Midbrain (tissue), 1 donor: ENCODE measurements at places on chromosomes 3 and 15.

DNA sequence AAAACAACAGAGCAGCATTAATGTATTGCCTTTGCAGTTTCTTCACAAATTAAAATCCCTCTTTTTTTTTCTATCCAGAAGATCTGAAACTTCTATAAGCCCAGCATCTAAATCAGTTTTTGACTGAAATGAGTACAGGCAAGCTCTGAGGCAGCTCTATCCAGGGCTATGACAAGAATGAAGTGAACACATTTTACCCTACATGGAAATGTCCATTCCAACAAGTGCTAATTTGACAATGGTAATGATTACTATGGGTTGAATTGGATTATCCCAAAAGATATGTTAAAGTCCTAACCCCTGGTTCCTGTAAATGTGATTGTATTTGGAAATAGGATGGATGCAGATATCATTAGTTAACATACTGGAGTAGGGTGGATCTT lies 115.7 kb downstream of the RPL22L1 start:
- no peak for DNase-seq

DNA sequence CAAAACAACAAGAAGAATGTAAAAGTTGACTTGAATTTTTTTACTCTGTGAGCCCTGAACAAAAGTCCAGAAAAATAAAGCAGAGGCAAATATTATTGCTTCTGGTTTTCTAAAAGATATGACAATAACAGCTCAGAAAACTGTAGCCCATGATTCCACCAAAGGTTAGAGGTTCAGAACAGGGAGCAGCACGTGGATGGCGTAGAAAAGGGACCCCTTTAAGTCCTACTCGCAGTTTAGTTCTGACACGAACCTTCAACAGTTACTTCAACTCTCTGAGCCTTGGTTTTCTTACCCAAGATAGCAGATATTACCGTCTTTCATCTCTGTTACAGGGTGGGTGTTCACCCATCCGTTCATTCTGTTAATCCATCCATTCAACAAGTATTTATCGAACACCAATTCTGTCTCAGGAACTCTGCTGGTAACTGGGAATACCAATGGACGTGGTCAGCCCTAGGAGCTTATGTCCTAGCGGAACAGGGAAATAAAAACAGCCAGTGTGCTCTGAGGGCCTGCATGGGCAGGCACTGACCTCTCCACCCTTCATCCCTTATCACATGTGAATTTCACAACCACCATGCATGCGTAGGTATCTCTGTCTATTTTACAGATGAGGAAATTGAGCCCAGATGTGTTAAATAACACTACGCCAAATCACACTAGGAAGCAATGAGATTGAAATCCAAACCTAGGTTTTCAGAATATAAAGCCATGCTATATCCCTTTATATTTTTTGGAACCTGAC lies 274.2 kb upstream of the ICE2 start:
- DNase-seq, result no peak

- no peak for DNase-seq
Measured at GRCh38 chr3:55147856-55148720, 220.2 kb upstream of the LRTM1 start.

DNA sequence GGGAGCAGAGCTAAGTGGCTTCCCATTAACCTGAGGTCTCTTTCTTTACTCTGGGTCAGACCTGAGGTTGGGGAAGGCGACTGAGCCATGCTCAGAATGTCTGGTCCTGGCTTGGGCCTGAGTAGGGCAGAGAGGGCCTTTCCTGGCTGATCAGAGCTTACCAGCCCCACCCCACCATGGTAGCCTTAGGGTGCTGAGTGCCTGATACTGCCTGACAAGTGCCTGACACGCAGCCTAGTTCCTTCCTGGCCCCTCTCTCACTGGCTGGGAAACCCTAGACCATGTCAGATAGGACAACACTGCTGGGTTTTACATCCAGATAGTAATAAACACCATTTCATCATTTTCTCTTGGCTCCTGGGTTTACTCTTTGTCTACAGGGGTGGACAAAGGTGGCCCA lies 25.8 kb upstream of the DOCK3 start:
- no peak for DNase-seq

DNA sequence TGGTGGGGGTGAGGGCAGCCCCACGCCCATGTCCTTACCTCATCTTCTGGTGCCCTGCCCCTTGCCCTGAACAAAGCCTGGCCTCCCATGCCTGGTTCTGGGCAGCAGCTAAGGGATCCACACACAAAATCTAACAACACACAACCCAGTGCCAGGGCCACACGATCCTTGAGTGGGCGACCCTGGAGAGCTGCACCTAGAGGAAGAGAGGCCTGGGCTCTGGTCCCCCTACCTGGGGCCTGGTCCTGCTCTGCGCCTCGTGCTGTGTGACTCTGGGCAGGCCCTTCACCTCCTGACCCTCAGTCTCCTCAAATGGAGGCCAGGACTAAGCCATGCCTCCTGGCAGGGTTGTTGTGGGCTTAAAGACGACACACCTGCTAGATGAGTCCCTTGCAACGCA lies 20.0 kb upstream of the C3orf22 start:
- DNase-seq, result no peak

DNA sequence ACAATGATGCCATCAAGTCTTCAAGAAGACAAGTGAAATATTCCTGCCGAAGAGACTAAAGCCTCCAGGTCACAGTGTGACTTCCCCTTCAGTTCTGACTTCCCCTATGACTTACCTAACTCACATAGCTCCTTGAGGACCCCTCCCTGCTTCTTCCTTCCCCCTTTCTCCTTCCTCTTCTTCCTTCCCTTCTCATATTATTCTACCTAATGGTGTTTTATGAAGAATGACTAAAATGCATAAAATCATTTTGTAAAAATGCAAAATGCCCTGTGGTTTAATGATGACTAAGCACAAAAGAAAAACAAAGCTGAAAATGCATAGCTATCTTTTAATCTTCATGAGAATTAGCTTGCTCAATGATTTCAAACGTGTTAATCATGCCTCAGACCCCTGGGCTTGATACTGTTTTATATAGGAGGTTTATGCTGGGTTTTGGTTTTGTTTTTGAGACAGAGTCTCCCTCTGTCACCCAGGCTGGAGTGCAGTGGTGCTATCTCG lies 26.1 kb upstream of the TM4SF4 start:
- no peak for DNase-seq

- peak; percentile 3 for DNase-seq
Measured at GRCh38 chr3:2303566-2303965, 204.9 kb downstream of the CNTN4 start.

- no peak for DNase-seq
Measured at GRCh38 chr15:92402751-92403150, 9.1 kb downstream of the ST8SIA2 start.

GRCh38 chr3:9778143-9779074 lies 8.7 kb upstream of the CAMK1 start:
- DNase-seq, result no peak

- peak; percentile 68 for DNase-seq
Measured at GRCh38 chr3:11592445-11593298, 51.0 kb downstream of the VGLL4 start.

DNA sequence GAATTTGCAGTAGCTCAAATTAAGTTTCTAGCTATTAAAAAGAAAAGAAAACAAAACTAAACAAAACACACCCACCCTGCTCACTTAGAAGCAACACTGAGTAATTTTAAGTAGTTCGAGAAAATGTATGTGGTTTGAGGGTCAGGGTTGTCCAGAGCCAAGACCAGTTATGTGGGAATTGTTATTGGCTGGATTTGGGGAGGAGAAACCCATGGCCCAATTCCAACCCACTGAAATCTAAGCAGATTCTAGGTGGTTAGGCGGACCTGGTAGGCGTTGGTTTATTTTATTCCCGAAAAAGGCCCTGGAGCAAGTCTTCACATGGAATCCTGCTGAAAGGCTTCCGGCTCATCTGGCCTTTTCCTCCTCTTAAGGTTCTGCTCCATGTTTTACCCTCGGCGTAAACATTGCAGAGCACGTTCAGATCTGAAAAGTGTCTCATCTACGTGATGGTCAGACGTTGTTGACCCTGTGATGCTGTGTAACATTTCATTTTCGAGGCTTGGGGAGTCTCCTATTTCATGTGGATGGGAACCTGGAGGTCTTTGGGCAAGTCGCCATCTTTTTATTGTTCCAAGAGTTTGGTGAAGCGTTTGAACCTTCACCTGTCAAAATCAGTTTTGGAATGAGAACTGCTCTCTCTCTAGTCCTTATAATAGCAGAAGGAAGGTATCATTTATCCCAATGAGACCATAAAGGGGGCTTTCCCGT lies 64.0 kb downstream of the FLNB start:
- DNase-seq, result no peak

- no peak for DNase-seq
Measured at GRCh38 chr3:124611520-124611919, 118.7 kb upstream of the UMPS start.

- peak; percentile 39 for DNase-seq
Measured at GRCh38 chr3:130843441-130843840, 50.4 kb upstream of the ATP2C1 start.

DNA sequence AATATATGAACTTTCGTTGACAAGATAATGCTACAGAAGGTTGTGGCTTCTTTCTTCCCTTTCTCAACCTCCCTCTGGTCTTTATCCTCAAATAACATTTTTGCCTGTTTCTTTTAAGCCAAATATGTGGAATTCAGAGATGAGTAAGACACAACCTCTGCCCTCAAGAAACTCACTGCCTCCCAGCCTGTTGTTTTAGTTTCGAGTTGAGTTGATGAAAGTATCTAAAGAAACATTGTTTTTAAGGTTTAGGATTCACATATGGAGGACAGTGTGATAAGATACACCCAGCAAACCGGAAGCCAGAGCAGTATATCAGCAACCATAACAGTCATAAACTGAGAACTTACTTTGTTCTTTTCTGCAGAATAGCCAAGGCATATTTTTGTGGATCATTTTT lies 218.6 kb downstream of the THSD4 start:
- DNase-seq, result no peak

- DNase-seq, result peak; percentile 37
Measured at GRCh38 chr3:5187920-5188418, 462 bp downstream of the EDEM1 start.

DNA sequence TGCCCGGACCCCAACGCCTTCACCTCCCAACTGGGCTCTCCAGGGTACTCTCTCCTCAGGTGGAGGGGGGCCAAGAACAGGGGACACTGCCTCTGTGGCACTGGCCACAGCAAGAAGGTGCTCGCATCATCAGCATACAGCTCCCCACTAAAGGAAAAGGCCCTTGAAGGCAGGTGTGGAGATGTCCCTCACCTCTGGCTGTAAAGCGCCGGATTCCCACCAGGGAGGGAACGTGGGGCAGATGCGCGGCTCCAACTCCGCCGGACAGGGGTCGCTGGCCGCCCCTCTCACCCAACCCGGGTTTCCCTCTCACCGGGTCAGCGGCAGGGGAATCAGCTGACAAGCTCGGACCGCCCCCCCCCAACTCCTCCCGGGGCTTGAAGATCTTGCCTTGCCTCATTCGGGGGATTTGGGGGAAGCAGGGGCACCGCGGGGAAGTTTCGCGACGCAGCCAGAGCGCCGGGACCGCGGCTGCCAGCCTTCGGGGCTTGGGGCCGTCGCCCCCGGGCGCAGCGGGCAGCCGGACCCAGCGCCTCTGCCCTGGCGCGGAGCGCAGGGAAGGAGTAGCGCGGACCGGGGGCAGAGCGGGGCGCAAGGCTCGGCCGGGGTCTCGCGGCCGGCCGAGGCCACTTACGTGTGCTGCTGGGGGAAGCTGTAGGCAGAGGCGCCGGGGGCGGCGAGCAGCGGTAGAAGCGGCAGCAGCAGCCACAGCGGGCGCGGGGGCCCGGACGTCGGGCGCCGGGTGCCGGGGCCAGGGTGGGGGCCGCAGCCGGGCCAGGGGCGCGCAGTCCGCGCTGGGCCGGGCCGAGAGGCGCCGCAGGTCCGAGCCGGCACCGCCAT lies 630 bp downstream of the CACNA2D2 start:
- no peak for DNase-seq

DNA sequence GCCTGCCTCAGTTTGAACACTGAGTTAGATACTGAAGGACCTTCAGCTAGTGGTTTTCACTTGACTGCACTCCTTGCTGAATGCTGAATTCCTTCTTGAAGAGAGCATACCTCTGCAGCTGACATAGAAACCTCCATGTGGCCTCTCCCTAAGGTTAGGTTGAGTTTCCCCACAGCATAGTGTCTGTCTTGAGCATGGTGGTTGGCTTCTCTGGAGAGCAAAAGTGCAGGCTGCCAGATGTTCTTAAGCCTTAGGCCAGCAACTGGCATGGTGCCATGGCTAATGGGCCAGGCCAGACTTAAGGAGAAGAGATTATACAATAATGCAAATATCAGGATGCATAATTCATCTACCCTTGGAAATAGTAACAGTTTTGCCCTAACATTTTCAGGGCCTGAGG lies 545.6 kb upstream of the ZNF385D start:
- DNase-seq, result no peak

GRCh38 chr15:35934383-35935049 lies 388.6 kb upstream of the DPH6 start:
- DNase-seq, result no peak

DNA sequence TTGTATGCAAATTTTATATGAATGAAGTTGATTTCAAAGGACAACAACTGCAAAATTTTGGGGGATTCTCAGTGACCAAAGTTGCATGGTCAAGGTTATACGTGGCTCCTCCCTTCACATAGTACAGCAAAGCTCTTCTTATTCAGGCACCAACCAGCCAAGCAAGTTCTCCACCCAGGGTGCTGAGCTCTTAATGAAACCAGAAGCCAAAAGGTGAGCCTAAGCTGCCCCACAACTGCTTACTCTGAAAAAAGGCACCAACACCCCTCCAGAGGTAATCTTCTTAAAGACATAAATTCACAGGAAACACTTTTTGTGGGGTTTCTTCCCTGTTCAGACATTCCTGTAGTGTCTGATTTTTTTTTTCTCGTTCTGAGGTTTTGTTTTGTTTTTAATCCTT lies 106.1 kb upstream of the GMNC start:
- no peak for DNase-seq

DNA sequence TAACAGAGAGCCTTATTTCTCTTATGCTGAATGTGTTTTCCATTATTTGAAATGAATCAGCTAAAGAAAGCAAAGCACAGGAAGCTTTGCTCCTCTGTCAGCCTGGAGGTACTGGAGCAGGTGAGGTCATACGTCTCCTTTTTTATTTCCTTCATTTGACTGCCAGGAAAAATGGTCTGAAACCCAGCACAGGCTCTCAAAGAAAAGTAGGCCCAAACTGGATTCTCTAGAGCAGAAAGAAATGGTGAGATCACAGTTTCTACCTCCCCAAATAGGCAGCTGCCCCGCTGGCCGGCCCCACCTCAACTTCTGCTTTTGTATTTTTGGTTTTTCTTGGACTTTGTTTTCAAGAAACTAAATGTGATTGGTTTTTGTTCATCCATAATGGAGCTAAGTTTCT lies 95.1 kb downstream of the RPL39L start:
- no peak for DNase-seq

DNA sequence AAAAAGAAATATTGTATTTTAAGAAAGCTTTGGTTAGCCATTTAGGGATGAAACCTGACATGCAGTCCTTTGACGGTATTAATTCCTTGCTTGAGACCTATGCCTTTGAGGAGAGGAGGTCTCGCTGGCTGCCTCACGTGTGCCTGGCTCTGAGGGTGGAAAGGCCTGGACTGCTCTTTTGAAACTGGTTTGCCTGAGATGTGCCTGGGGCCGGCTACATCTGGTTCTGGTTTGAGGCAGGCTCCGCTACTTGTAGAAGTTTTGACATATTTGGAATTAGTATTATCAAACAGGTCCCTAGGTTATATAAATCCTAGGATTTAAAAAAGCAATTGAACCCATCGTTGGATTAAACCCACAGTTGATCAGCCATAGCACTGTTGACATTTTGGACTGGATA lies 6.5 kb downstream of the NISCH start:
- DNase-seq, result no peak
